CD4-positive, alpha-beta T cell treated with Interleukin-2 at 100 ng/mL for 4 hours (primary cell): ENCODE measurements at places on chromosomes 3 and 15.

DNA sequence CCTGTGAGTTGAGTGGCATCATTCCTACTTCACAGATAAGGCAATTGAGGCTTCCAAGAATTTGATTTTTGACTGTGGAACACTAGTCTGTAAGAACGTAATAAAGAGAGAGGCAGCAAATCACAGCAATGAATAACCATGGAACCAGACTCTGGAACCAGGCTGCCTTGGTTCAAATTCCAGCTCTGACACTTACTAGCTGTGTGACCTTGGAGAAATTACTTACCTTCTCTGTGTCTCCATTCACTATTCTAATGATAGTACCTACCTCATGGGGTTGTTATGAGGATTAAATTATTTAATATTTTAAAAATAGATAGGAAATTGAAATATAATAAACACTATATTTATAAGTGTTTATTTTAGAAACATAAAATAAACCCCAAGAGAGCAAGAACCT lies 12.6 kb upstream of the IGDCC3 start:
- no peak for DNase-seq

- DNase-seq, result no peak
Measured at GRCh38 chr3:195597229-195597628, 13.5 kb upstream of the APOD start.

- no peak for DNase-seq
Measured at GRCh38 chr3:131421301-131421700, 39.7 kb downstream of the NUDT16 start.

- DNase-seq, result no peak
Measured at GRCh38 chr3:107275511-107275910, 101.7 kb upstream of the CCDC54 start.

DNA sequence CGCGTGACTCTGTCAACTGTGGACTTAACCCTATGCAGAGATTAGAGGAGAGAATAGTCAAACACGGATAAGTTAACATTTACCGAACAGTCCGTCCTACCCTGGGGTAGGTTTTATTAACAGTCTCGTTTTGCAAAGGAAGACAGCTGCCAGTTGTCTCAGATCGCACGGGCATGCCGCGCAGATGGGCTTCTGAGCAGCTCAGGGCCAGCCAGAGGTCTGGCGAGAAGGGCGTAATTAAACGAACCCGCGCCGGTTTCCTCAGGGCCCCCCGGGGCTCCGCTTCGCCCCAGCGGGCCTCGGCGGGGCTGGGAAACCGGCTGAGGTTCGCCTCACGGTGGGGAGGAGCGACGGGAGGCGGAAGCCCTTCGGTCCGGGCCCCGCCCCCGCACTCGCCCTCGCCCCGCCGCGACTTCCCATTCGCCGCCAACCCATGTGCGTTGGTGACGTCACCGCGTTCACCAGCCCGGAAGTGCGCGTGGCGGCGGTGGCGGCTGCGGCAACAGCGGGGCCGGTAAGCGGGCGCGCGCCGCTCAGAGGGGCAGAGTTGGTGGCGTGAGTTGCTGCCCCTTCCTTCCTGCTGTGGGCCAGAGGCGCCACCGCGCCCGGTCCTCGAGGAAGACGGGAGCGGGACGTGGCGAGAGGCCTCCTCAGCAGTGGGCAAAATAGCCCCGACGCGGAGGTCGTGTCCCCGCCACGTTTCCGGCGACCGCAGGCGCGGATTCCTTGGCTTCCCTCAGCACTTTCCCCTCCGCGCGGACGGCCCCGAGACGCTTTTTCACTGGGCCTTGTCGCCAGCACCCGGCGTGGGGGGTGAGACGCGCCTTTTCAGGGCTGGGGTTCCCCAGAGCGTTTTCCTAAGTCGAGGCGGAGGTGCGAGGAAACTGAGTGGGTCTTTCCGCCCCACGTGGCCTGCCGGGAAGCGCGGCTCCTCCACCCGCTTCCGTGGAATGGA lies at the start of gene TRNT1:
TRNT1 (plus strand) TSS at position 464 of the 955 bp plus-strand sequence. CDS start 2,101 bp downstream, outside the sequence.
- DNase-seq, result peak; percentile 94
